ENCODE measurements at places on chromosomes 4 and X. TPM values are rescaled to one million over a fixed set of nuclear protein-coding genes. Genes with fewer than 3 reads are reported as not detected.

Gene ALB
- polyA plus RNA-seq: 3.4 TPM

Gene HDX
- 2.1 TPM for polyA plus RNA-seq

Gene MAGEA10
- polyA plus RNA-seq: not detected

Gene UGDH
- 21.1 TPM for polyA plus RNA-seq

Gene PAGE2
- not detected for polyA plus RNA-seq

Gene TRIM2
- 218 TPM for polyA plus RNA-seq

Gene PNPLA4
- 2.0 TPM for polyA plus RNA-seq

Gene HTR2C
- 8.6 TPM for polyA plus RNA-seq

Gene GAGE12H
- not detected for polyA plus RNA-seq

Gene CT45A2
- not detected for polyA plus RNA-seq

Gene TSC22D3
- polyA plus RNA-seq: 96.8 TPM

Gene ANAPC4
- 78.1 TPM for polyA plus RNA-seq

Gene GK
- polyA plus RNA-seq: 6.3 TPM

Gene UGT8
- 0.42 TPM for polyA plus RNA-seq

Gene FNIP2
- polyA plus RNA-seq: 51.7 TPM

Gene POU4F2
- not detected for polyA plus RNA-seq

Gene MSANTD1
- 12.7 TPM for polyA plus RNA-seq

Gene LRIT3
- 0.78 TPM for polyA plus RNA-seq

Gene ADH6
- not detected for polyA plus RNA-seq

Gene PPP2R3B
- 49.3 TPM for polyA plus RNA-seq

Gene FAM9A
- 0.44 TPM for polyA plus RNA-seq
